Activated CD4-positive, alpha-beta T cell treated with anti-CD3 and anti-CD28 coated beads for 4 hours (primary cell): ENCODE measurements at places on chromosomes 7 and 10.
A peak's percentile ranks its signal among the peaks of the same experiment; 100 is the strongest.

- DNase-seq = peak; percentile 92
Observed at GRCh38 chr7:63900394-63901203, 98.0 kb upstream of the ZNF722 start.

DNA sequence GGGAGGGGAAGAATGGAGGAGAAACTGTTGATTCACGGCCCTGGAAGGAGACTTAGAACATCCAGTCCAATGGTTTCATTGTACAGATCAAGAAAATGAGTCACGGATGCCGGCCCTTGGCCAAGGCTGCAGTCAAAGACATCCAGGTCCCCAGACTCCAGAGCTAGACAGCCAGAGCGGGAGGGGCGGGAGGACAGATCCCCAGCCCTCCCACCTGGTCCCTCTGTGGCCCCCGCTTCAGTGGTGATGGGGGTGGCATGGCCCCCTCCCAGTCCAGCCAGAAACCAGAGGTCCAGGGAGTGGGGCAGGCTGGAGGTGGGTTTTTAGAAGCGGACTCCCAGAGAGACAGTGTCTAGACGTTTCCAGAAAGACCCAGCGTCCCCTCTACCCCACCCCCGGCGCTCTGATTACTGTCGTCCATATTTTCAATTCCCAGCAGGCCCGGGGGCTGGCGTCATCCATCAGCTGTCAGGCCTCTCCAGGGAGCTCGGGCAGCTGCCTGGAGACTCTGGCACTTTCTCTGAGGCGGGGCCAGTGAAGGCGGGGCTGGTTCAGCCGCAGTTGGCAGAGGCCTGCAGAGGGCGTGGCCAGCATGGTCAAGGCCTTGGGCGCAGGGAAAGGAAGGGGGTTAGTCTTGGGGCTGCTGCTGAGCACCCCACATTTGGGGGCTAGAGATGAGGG is 8.0 kb upstream of the HSPB1 start:
- no peak for DNase-seq

DNA sequence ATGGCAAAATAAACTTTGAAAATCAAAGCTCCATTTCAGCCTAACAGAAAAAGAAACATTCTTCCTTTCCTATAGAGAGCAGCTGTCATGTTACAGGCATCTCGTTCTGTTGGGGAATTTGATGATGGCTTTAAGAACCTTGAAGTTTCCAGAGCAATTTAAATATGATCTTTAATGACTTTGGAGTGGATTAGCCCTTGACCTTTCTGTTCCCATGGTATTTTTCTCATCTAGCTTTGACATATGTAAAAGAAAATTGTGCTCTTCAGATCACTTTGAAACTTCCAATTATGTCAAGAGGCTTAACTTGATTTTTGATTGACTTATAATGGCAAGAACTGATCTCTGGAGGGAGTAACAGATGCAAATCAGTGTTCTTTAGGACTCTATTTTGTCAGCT is 157.6 kb upstream of the SEMA3E start:
- DNase-seq = no peak

DNA sequence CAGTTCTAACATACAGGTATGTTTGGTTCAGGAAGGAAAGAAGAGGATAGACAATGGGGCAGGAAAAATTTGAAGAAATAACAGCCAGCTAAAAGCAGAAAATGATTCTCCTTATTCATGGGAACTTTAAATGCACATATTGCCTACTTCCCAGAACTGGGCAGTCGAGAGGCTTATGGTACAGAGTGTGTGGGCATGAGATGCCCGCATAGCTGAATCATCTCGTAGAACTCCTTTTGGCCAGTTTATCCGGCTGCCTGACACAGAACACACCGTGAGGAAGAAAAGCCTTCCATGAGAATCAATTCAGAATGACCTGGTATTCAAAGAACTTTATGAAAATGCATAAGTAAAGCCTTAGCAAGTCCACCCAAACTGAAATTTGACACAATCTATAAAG is 471.6 kb downstream of the SH2D4B start:
- DNase-seq = no peak

DNA sequence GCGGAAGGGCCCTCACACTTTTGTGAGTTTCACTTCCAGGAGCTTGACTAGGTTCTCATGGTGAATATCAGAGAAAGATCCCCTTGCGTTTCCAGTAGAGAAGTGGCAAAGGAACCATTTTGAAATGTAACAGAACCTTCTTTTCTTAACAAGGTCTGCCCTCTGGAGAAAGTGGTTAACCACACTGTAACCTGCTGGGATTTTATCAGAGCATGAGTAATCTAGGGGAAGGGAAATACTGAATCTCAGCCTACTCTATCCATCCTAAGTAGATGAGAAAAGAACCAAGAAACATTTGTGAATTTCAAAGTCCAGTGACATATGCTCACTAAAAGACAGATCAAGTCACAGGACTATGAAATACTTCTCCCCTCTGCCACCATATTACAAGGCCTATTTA is 235.5 kb downstream of the ZEB1 start:
- DNase-seq = no peak

DNA sequence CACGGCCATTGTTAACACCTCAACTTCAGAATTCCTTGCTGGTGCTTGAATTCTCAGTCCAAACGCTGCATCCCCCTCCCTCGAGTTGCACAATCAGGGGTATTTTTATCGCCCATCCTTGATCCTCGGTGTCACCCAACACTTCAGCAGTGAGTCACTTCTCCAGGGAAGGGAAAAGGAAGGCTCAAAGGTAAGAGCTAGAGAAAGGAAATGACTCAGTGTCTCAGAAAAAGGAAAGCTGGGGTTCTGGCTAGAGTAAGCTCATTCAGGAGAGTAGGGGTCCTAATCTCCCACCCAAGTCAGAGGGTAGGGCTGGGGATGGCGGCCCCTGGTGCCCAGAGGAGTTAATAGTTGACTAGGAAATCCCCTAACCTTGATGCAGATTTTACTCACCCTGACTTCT is 39.8 kb upstream of the TRIM8 start:
- no peak for DNase-seq

GRCh38 chr10:35379226-35380137 is 43.2 kb downstream of the CCNY start:
- DNase-seq = no peak

- DNase-seq = no peak
Observed at GRCh38 chr7:44403176-44403759, 77.9 kb upstream of the CAMK2B start.

DNA sequence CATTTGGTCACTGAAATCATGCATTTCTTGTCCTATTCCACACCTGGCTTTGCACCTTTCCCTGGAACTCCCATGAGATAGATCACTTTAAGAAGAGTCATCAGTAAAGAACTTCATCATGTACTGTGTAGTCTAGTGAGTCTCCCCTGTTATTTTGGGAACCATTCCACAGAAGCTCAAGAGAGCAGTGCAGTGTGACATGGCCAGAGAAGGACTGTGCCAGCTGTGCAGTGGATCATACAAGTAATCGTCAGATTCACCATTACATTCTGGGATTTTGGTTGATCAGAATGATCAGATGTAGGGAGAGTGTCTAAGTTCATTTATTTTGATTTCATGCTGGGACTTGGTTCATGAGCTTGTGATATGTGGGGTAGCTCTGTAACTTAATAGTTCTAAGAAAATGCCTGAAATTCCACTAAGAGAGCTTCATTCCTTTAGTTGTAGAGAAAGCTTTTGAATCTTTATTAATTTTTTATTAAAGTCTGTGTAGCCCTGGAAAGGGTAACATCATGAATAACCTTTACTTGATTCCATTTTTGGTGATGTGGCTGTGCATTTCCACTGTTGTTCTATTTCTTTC is 166.8 kb downstream of the SUGCT start:
- no peak for DNase-seq

DNA sequence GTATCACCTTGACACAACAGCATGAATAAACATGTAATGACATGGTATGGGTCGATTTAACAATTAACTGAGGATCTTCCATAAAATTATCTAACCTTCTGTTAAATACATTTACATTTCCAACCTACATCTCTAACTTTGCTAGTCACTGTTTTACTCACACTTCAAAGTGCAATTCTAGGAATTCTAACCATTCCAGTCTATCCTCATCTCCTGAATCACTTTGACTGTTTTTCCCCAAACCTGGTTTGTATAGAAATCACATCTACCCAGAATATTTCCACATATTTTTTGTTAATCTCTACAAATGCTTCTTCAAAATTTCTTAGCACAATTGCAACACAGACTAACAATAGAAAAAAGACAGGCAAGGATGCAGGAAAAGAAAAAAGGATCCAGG is 6.2 kb downstream of the ABI1 start:
- DNase-seq = no peak

DNA sequence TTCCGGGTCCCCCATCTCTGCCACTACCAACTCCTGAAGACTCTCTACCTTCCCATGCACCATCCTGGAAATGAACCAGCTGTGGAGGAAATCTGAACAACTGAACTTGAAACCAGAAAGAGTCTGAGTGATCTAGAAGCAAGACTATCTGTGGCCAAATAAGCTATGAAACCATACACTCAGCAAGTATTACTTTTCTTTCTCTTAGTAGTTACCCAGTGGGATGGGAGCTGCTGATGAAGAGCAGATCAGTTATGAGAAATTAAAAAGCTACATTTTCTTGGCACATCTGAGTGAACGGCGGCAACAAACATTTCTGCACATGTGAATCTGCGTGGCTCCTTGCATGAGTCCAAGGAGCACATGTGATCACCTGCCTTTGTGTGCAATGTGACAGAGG is 31.6 kb upstream of the AGK start:
- DNase-seq = no peak

DNA sequence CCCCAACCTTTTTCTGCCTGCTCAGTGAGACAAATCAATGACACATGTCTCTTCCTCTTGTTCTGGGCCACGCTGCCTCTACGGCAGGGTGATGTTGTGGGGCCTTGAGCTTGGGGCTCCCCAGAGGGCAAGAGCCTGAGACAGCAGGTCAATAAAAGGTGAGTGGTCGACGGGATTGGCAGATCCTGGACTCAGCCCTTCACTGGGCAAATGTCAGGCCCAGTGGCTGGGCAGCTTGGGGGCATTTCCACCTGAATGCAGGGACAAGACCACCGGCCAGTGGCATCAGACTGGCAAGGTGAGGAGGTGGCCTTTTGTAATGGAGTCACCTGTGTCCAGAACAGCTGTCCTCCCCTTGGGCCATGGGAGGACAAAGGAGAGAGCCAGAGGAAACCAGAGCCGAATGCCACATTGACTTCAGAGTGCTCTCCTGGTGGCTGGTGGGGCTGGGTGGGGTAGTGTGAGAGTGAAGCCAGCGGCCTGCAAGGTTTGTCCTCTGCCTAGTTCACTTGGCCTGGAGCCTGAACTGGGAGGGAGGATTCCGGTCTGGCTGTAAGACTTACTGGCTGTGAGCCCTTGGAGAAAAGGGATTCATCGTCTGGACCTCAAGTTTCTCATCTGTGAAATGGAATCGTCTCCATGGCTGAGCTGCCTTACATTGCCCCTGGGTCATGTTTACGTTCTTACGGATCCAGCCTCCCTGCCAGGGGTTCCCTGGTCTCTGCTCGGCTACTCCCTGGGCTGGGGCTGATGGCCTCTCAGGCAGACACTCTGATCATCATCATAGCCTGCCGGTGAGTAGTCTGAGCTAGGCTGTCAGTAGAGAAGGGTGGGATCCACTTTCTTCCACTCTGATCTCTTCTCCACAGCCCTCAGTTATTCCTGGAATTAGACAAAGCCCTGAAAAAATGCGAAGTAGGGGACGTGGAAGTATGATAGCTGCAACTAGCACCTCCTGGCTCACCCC is 25.4 kb upstream of the CRHR2 start:
- no peak for DNase-seq

GRCh38 chr7:141475679-141476078 is 75.5 kb upstream of the AGK start:
- no peak for DNase-seq

GRCh38 chr7:156722043-156722826 is 81.7 kb downstream of the RNF32 start:
- DNase-seq = no peak

DNA sequence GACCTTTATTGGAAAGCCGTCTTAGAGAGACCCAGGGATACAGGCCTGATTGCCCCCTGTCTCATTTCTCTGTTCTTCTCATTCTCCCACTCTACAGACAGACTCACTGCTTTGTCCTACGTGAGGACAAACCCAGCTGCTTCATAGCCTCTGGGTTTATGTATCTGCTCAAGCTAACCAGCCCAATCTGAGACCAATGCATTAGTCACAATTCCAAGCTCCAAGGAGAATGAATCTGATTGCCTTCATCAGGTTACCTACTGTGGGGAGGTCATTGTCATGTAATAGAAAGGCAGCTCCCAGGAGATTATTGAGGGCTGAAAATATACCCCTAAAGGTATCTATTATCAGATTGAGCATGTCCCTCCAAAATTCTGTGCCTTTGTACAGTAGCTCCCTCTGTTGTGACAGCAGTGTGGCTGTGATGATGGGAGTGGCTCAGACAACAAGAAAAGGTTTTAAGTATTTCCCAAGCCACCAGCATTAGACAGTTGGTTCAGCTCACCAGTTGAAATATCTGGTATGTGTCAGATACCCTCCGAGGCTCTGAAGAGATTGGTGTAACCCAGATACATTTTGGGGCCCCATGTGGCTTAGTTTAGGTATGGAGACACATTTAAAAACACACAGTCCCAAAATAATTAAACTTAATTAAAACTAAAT is 123.1 kb upstream of the EEPD1 start:
- no peak for DNase-seq
